AG09319 (cell line): ENCODE measurements at places on chromosomes 2 and 18.
A peak's percentile ranks its signal among the peaks of the same experiment; 100 is the strongest.

DNA sequence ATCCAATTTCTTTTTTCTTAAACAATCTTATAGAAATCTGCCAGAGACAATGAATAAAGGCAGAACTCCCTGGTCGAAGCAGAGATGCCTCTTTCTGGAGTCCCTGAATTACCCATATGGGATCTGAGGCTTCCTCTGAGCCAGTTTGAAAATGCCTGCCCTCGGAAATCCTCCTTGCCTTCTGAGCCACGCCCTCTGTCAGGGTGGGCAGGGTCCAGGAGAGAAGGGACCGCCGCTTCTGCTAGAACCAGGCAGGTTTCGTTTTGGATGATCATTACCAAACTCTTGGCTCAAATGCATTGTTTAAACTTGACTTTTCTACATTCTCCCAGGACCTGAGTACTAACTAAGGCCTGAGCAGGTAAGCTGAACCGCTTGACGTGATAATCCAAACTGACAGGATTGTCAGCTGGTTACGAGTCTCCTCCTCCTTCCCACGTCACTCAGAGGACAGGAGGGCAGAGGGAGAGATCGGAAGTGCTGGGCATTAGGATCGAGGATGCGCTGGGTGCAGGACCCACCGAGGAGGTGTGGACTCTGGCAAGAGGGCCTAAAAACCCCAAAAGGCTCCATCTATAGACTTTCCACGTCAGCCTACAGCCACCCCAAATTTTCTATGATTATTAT is 128.4 kb downstream of the KLHL29 start:
- DNase-seq: no peak

DNA sequence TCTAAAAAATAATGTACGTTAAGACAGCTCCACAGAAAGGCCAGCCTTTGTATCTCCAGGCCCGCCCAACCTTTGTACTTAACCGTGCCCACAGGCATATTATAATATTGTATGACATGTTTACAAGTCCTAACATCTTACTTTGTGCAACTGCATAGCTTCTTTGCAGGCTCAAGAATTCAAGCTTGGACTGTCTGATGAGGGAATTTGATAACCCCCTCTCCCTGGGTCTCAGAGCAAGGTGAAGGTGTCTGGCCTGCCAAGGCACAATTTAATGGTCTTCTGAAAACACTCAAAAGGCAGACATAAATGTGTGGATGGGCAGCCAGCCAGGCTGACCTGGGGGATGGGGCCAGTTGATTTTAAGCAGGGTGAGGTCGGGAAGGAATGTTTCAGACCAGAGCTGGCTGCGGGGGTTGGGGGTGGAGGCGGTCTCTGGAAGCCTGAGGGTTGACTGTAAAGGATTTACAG is 732.7 kb upstream of the FANCL start:
- DNase-seq: no peak

DNA sequence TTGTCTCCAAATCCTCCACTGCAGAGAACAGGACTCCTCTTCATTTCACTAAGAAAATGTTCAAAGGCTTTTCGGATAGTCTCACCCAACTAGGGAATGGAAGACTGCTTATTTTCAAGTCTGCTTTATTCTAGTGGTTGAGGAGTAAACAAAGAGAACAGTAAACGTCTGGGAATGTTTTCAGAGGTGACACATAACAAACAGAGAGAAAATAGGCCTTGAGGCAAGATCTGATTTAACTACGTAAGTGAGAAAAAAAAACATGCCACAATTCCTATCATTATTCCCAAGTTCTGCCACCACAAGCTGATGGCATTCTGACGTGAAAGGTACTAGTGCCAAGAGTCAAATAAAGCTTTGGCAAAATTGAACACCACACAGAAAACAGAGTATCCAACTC is 16.7 kb upstream of the WIPF1 start:
- DNase-seq: no peak

DNA sequence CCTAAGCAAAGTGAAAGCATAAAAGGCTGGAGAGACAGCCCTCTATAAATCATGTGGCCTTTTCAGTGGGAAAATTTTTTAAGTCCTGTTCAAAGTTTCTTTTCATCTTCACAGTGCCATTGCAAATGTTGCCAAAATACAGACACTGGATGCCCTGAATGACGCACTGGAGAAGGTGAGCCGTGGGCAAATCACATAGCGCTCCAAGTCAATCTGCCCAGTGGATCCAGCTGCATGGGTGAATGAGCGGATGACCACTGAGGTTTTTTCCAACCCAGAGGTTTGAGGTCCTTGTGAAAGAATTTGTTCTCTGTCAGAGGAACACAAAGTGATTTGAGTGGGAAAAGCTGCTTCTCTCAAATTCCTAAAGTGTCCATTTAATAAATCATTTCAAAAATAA is 11.8 kb downstream of the DAPL1 start:
- no peak for DNase-seq

DNA sequence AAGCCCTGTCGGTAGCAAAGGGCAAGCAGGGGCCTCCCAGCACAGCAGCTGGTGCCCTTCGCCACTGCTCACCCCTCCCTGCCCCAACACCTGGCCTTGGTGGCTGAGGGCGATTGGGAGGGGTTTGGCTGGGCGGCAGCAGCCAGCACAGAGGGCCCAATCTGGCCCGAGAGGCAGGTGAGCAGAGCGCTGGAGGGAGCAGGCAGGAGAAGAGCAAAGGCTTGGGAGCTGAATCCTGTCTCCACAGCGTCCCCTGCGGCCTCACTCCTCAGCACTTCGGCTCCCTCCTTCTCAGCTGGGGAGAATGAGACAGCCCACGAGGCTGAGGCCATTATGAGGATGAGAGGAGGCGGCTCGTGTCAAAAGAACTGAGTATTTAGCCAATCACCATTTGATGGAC is 74.9 kb upstream of the TAF1B start:
- no peak for DNase-seq

GRCh38 chr2:50878251-50878650 is 153.7 kb downstream of the NRXN1 start:
- DNase-seq: no peak

DNA sequence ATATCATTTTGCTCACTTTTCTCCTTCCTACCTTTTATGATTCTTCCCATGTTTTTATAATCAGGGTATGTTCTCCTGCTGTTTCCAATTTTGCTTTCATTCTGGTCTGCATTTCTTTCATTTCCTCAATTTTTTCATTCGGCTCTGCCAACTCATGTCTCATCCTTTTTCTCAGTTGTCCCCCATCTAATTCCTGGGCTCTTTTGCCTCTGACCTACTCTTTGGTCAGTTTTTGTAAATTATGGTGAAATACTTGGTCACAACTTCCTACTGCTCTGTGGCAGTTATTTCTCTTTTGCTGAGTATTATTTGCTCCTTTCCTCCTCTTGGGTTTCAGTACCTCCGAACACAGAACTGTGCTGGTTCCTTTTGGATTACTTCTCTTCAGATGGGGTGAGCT is 27.5 kb downstream of the MYO7B start:
- no peak for DNase-seq

DNA sequence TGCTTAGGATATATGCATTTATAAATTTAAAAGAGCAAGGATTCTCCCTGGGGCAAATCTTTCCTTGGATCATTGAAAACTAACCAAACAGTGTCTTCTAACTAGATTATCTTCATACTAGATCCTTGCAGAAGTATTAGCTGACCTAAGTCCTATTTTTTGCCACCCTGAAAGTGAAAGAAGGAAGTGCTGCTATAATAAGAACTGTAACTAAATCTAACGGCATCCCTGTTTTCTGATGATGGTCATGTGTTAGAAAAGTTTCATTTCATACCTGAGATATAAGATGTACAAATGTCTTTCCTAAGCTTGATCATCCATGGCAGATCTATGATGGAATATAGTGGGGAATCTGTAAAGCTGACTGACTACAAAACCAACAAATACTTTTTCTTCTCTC is 102.7 kb downstream of the MAP2 start:
- no peak for DNase-seq

GRCh38 chr2:62506421-62506750 is 391 bp upstream of the TMEM17 start:
- no peak for DNase-seq

- DNase-seq: no peak
Observed at GRCh38 chr2:27795868-27796277, 24.4 kb downstream of the MRPL33 start.

DNA sequence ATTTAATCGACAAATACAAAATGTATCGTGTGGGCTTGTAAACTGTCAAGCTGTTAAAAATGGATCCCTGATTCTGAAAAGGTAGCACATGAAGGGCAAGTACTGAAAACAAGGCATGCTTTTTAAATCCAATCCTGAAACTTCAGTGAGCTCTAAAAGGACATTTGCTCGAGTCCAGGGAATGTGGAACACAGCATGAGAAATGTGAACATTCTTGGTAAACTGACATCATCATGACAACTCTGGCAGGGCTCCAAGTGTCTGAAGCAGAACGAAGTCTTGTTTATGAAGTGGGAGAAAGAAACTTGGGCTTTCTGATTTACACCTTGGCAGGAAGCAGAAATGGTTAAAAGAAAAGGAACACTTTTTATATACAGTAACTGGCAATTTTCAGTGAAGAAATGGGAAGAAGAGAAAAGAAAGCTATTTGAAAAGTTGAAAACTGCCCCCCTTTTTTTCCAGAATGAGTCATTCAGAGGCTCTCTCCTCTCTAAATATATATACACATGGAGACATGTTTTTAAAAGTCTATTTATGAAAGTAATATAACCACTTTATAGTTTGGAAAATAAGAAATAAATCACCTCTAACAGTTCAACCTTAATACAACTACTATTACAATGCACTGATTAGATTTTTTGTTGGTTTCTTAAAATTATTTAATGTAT is 120.8 kb downstream of the GAREM1 start:
- peak; percentile 79 for DNase-seq

DNA sequence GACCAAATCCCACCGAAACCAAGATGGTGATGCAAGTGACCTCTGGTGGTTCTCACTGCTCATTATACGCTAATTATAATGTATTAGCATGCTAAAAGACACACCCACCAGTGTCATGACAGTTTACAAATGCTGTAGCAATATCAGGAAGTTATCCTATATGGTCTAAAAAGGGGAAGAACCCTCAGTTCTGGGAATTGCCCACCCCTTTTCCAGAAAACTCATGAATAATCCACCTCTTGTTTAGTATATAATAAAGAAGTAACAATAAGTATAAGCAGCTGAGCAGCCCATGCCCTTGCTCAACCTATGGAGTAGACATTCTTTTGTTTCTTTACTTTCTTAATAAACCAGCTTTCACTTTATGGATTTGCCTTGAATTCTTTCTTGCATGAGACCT is 31.0 kb upstream of the FMNL2 start:
- DNase-seq: no peak

- DNase-seq: no peak
Observed at GRCh38 chr2:127545189-127545588, 9.7 kb downstream of the MYO7B start.

DNA sequence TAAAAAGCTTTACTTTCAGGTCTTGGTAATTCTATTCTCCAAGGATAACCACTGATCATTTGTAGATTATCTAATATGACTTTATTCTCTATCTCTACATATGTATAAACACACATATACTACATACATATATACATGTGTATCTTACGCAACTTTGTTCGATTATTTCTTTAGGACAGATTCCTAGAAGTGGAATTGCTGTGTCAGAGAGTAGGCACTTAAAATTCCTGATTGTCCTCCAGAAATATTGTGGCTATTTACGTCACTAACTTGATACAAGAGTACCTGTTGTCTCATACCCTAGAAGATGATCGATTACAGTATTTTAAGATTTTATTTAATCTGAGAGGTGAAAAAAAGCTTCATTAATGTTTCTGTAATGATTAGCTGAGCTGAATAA is 57.9 kb downstream of the FAM98A start:
- DNase-seq: no peak

- DNase-seq: no peak
Observed at GRCh38 chr2:150207979-150208378, 279.5 kb downstream of the RND3 start.

GRCh38 chr18:58385472-58385871 is 243.4 kb downstream of the ALPK2 start:
- no peak for DNase-seq

DNA sequence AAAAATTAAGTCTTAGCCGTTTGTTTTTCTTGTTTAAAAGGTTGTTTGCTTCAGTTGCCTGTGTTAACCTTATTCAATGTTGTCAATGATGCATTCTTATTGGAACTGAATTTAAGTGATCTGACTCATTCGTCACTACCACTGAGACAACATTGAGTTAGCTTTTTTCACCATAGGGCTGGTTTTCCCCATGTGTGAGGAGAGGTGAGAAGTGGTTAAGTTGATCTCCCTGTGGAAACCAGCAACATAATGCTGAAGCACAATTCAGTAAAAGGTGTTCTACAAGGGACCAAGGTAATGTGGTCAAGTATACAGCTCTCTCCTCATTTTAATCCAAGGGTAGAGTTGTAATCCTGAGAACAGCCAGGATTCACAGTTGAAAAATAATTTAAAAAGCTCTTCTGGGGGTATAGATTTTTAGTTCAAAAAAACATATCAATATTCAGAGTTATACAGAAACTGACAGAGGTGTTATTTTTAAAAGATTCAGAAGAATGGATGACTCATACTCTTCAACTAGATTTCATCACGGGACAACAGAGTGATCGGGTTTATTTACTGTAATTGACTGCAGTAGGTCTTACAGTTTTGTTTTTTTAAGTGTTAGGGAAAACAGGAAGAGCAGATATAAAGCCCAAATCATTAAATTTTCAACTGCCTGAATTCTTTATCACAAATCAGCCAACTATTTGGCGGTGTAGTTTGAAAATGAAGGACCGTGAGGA is 12.6 kb downstream of the NOP58 start:
- DNase-seq: no peak

DNA sequence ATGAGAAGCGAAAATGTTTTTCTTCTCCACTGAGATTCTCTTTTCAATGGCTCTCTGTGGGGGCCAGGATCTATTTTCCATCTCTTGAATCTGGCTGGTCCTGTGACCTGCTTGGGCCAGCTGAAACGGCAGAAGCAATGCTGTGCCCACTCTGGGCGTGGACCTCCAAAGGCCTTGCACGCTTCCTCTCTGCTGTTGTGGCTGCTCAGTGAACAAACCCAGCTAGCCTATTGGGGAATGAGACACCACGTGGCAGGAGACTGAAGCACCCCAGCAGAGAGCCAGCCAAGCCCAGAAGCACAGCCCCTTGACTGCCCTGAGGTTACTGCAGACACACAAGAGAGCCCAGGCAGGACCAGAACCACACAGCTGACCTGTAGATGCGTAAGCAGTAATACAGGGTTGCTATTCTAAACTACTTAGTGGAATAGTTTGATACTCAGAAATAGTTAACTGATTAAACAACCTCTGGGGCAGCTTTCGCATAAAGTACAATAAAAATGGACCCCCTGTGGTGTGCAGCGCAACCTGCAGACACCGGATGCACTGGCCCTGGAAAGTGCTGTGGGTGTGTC is 221.7 kb upstream of the SH3BP4 start:
- no peak for DNase-seq

DNA sequence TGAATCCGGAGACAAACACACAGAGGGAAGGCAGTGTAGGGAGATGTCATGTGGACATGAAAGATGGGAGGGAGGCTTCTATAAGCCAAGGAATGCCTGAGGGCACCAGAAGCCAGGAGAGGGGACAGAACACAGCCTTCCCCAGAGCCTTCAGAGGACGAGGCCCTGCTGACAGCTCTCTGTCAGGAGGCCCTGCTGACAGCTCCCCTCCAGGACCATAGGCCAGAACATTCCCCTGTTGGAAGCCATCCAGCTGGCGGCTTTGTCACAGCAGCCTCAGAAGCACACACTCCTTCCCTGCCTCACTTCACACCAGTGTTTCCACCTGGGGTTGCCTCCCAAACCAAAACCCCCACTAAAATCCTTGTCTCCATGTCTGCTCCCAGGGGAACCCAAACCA is 171.3 kb upstream of the ID2 start:
- DNase-seq: no peak

- DNase-seq: no peak
Observed at GRCh38 chr2:168454737-168455644, 1.1 kb upstream of the CERS6 start.
